Renal cortical epithelial cell (primary cell): ENCODE measurements at places on chromosomes 11 and 22. TPM values are rescaled to one million over a fixed set of nuclear protein-coding genes. Genes with fewer than 3 reads are reported as not detected.

TBX1 gene
- 0.17 and 0.50 TPM in 2 replicates for total RNA-seq

RCOR2 gene
- total RNA-seq = 0.35 and 1.6 TPM in 2 replicates

SHANK2 gene
- 13.7 and 65.9 TPM in 2 replicates for total RNA-seq

GGT5 gene
- total RNA-seq = 0.10 TPM in 1 of 2 replicates, not detected in the other

APLNR gene
- not detected in 2 replicates for total RNA-seq

GRCh38 chr11:70212227-70212811, 9.2 kb downstream of the FADD start:
- DNase-seq = peak; percentile 33

- no peak for DNase-seq
Measured at GRCh38 chr11:73380897-73381410, 4.8 kb downstream of the RELT start.

GRCh38 chr11:2927121-2927800, 2.0 kb downstream of the PHLDA2 start:
- DNase-seq = no peak

GRCh38 chr11:44445500-44446365, 119.7 kb upstream of the CD82 start:
- DNase-seq = peak; percentile 1

DNA sequence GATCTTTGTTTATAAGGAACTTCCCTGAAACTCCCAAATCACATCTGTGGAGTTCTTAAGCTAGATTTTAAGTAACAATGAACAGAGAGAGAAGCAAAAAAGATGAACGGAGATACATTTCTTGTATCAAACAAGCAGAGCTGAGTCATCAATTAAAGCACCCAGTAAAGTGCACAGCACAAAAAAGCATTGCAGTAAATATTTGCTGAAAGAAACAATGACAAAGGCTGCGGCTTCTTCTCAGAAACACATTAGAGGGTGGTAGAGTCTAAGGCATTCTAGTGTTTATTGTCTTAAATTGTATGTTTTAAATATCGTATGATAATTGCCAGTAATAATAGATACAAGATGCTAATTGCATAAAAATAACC, 941.6 kb upstream of the CHORDC1 start:
- DNase-seq = no peak

DNA sequence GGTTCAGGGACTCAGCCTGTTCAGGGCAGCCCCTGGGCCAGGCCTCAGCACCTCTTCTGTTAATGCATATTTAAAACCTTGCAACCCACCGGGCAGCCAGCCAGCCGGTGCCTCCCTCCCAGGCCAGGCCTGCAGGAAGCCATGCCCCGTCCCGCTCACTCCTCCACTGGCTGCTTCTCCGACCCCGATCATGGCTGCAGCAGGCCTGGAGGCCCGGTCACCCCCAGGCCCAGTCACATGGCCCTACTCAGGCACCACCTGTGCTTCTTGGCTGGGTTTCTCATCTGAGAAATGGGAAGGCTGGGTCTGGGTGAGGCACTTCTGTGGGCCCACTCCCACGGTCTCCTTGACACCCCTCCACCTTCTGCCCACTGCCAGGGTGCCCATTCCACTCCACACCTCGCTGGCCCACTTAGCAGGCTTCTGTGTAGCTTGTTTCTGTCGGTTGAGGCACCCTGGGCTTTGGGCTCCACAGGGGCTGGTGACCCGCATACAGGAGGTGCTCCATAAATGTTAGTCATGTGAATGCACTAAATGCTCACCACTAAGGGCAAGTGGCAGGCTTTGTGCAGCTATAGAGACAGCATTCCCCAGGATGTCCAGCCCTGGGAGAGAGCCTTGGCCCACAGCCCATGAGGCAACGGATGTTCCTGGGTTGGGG, 11.4 kb downstream of the RTN4R start:
- no peak for DNase-seq

- DNase-seq = no peak
Measured at GRCh38 chr11:76736773-76737495, 46.2 kb upstream of the TSKU start.

DNA sequence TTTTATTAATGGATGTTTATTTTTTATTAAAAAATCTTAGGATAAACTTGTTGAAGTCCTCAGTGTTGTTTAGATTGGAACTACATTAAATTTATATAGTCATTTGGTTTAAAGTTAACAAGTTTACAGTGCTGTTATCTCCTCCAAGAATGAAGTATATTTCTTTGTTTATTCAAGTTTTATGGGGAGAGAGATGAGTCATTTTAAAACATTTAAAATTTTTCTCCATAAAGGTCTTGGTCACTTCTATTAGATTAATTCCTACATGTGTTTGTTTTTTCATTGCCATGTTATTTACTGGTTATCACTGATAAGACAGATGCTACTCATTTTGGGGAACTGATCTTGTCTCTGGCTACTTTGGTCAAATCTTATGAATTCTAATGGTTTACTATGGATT, 429.6 kb downstream of the METTL15 start:
- DNase-seq = no peak

GRCh38 chr11:75398906-75399305, 412 bp upstream of the RPS3 start:
- DNase-seq = no peak

GRCh38 chr11:26830757-26831156, 108.9 kb upstream of the SLC5A12 start:
- no peak for DNase-seq
